Activated CD4-positive, alpha-beta T cell treated with anti-CD3 and anti-CD28 coated beads, Interleukin-2, amount 50 U/mL, for 1 hour (primary cell): ENCODE measurements at places on chromosomes 7 and 10.
A peak's percentile ranks its signal among the peaks of the same experiment; 100 is the strongest.

DNA sequence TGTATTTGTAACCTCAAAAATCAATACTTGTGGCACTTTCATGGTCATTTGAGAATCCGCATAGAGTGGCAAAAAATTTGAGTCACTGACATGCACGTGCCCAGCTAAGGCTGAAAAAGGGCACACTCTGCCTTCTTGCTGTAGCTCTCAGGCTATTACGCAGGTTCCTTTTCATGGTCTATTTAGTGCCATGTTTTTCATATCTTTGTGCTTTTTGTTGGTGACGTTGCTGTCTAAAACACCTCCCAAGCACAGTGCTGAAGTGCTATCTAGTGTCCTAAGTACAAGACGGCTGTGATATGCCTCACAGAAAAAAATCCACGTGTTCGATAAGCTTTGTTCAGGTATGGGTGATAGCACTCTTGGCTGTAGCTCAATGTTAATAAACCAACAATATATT, 50.9 kb downstream of the CREB3L2 start:
- DNase-seq: no peak

DNA sequence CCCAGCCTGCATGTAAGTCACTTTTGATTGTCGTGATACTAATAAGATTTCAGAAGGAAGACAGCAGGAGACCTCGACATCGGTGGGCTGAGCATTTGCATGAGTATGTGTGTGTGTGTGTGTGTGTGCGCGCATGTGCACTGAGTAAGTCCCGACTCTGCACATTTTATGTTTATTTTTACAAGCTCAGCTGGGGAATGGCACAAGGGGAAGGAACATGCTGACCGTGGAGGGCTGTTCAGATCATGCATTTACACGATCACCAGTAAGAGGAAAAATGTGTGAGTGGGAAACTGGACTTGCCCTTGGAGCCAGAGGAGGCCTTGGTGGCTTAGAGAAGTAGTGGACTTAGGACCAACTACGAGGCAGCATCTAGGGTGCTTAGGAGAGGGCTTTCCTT, 41.3 kb downstream of the IL2RA start:
- DNase-seq: no peak

GRCh38 chr10:100186253-100187212, 704 bp upstream of the ERLIN1 start:
- no peak for DNase-seq

- no peak for DNase-seq
Observed at GRCh38 chr10:77251297-77252013, 386.2 kb downstream of the KCNMA1 start.

GRCh38 chr10:34449836-34450235, 365.3 kb downstream of the PARD3 start:
- no peak for DNase-seq

- no peak for DNase-seq
Observed at GRCh38 chr7:84039432-84039831, 155.2 kb downstream of the SEMA3A start.

GRCh38 chr7:116981939-116982338, 28.6 kb downstream of the ST7 start:
- no peak for DNase-seq

DNA sequence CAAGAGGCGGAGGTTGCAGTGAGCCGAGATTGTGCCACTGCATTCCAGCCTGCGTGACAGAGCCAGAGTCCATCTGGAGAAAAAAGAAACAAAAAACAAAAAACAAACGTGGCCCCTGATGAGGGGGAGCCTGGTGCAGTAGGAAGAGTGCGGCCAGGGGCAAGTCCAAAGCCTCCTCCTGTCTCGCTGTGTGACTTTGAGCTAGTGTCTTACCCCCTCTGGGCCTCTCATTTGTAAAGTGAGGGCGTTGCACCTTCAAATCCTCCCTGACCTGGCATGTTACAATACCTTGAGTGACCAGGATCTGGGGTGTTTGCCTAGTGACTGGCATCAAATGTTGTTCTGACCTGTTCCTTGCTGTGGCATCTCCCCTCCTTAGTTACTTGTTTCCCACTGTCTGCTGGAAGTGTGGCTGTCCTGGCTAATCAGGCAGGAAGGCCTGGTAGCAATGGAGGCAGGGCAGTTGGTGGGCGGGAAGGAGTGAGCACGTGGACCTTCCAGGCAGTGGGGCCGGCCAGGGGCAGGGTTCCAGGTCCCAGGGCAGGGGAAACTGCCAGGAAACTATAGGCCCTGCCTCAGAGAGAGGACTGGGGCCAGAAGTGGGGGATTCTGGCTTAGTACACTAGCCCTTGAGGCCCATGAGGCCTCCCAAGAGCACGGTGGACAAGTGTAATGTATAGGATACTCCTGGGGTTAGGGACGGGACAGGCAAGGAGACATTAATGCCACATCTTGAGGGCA, 24.5 kb upstream of the GOLGA7B start:
- no peak for DNase-seq

DNA sequence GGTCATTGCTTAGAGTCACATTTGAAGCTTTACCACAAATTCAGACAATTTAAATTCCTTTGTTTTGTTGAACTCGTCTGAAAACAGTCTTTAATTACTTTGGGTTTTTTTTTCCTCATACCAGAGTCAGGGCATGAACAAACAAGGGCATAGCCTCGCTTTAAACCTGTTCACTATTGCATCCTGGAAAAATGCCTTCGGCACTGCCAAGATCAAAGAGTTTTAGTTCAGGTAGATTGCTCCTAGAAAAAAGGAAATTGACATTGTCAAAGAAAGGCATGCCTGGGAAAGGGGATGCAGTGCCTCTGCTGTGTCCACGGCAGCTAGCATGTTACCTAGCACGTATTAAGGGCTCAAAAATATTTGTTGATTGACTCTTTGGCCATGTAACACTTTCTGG, 235.1 kb downstream of the ARHGAP21 start:
- DNase-seq: no peak

- no peak for DNase-seq
Observed at GRCh38 chr10:121064491-121064890, 213.3 kb downstream of the WDR11 start.

DNA sequence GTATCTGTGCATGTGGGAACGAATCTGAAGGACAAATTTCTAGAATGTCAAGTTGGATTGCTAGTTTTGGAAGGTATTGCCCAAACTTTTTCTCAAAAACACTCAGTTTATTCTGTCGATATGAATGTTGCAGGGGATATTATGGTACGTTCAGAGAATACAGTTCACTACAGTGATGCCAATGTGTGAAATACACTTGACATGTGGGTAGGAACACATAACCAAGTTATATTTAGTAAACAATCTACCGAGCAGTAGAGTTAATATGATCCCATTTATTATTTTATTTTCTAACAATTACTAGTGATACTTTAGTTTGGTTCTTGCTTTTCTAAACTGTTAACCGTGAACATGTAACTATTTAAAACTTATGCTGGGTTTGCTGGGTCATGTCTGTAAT, 37.4 kb downstream of the KIAA1217 start:
- no peak for DNase-seq

DNA sequence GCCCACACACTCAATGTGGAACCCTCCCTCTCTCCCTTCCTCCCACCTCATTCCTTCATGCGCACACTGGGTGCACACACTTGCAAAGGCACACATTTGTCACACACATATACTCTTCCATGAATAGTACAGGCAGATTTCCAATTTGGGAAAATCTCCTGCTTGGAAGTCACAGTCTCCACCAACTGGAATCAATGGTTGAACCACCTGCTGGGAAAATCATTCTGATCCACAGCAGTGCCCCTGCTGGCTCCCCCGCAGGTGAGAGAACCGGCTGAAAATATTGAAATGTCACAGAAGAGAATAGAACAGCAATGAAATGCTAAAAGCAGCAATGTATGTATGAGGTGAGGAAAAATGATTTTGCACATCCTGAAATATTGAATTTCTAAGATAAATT, 232.7 kb downstream of the ADAM12 start:
- no peak for DNase-seq

DNA sequence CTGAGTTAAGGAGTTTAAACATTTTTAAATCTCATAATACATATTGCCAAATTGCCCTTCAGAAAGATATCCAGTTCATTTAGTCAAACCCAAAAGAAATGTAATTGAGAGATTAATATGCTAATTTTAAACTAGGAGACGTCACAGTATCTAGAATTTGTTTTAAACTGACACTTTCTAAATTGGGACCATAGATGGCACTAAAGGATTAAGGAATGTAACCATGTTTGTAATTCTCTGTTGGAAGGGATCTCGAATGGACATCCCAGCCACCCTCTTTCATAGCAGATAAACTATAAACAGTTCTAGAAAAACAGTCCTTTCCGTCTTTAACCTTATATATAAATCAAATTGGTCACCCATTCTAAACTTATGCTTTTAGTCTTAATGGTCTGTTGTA, 30.0 kb upstream of the SAMD9L start:
- no peak for DNase-seq

GRCh38 chr10:114471906-114472876, 67.9 kb upstream of the AFAP1L2 start:
- no peak for DNase-seq

- no peak for DNase-seq
Observed at GRCh38 chr10:124238367-124238766, 145.0 kb upstream of the CHST15 start.

- DNase-seq: no peak
Observed at GRCh38 chr10:88652616-88653015, 11.6 kb upstream of the LIPF start.

DNA sequence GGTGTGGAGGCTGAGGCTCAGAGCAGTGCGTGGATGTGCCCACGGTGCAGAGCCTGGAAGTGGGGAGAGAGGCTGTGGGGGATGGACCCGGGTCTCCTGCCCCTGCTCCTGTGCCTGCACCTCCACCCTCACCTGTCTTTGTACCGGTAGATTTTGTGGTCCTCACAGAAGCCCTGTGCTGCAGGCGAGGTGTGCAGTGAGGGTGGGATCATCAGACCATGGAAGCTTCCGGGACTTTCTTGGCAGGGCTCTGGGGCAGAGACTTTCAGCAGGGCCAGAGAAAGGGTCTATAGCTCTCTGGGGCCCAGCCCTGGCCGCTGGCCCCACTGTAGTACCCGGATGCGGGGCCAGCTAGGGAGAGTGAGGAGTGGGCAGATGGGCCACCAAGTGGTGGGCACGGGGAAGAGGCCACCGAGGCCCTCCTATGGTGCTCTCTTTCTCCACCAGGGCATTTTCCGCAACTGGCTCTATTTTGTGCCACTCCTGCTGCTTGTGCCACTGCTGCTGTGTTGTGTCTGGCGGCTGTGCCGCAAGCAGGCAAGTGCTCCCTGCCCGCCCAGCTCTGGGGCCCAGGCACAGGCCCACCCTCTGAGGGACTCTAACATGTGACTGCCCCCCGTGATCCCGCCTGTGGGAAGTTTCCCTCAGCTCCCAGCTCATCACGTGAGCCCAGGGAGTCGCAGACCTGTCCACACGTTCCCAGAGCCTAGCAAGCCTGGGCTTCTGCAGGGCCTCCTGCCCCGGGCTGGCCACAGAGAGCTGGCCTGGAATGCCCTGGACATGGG, 22.1 kb downstream of the ANTXRL start:
- no peak for DNase-seq

- DNase-seq: no peak
Observed at GRCh38 chr10:84820596-84820995, 492.2 kb downstream of the CCSER2 start.

DNA sequence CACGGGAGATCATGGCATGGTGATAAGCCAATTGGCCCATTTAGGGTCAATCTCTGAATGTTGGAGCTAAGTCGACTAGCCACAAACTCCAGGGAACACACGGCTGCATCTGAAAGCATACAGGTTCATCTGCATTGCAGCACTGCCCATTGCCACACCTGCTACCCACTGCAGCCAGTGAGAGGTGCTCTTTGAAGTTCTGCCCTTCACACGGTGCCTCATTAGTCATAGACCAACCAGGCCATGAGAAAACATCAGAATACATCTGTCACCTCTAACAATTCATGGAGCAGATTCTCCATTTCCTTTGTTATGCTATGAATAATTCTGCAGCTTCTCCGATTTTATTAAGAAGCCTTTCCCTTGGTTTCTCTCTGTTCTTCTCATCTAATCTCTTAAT, 65.7 kb upstream of the FAM204A start:
- DNase-seq: no peak

DNA sequence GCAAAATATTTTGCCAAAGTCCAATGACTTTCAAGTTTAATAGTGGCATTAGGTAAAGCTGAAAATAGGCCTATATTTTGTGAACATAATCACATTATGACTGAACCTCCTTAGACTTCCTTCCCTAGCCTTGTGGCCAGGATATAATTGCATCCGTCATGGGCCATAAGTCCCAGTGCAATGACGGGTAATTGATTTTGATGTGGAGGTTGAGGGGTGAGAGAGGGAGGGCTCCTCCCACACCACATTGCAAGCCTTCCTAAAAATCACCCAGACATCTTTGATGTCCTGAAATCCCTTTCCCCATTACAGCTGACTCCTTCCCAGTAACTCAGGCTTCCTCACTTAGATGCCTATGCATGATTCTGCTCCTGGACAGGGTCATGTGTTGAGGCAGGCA, 25.6 kb downstream of the TAS2R41 start:
- DNase-seq: no peak

DNA sequence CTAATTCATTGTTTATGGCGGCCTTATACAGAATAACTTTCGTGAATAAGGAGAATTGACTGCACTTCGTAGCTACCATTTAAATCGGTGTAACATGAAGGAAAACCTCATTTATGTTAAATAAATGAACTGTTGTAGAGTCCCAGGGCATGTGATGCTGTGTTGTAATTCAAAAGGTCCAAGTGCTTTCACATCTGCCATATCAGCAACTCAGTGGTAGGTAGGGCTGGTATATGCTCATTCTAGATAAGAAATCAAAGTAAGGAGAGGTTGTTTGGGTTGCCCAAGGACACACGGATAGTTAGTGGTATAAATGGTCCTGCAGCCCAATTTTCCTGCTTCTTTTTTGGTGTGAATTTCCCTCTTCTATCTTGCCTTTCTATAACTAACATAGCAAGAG, 15.8 kb downstream of the BBS9 start:
- no peak for DNase-seq

- DNase-seq: peak; percentile 28
Observed at GRCh38 chr10:100508691-100509150, 10.9 kb downstream of the SEC31B start.

DNA sequence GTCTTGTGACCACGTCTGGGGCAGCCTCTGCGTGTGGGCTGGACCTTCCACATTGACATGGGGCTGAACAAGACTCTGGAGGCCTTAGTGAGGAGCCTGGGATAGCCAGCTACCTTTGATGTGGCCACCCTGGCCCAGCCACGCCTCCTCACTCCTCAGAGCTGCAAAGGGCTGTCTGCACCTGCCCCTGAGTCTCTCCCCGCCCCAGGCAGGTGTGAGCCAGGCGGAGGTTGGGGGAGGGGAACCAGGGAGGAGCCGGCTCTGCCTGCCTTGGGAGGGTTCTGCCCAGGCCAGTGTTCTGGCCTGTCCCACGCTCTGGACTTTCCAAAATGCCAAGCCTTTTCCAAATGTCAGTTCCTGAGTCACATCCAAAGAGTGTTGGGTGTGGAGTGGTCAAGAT, 72.2 kb downstream of the GTF2IRD1 start:
- DNase-seq: no peak
